Activated naive CD8-positive, alpha-beta T cell treated with anti-CD3 and anti-CD28 coated beads, Interleukin-2, amount 50 U/mL, for 24 hours (primary cell): ENCODE measurements at places on chromosomes 7 and 10.

DNA sequence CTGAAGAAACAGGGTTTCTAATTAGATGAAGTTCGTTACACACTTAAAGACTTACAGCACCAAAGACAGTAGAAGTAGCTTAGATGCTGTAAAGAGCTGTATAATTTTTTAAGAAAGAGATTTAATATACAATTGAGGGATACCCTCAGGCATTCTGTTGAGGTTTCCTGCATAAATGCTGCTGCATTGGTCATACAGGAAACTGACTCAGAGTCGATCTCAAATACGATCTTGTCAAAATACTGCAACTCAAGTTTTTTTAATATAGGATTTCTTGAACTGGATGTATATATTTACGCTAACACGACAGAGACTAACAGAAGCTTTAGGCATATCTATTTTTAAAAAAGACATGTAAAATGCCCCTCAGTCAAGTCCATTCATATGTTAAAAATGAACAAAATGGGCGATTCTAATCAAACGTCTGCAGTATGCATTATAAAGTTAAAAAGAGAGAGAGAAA, 2.4 kb upstream of the ARID5B start:
- H3K36me3 ChIP-seq, result peaks cover 5% of the 10 kb centered on the region
- no peaks in the 10 kb centered on the region for H3K27me3 ChIP-seq
- H3K4me1 ChIP-seq, result peaks cover 43% of the 10 kb centered on the region
- H3K4me3 ChIP-seq, result peak overlapping the region; percentile 92

- no peak overlapping the region for H3K4me3 ChIP-seq
- H3K36me3 ChIP-seq, result peaks cover 21% of the 10 kb centered on the region
- H3K4me1 ChIP-seq, result no peaks in the 10 kb centered on the region
- no peaks in the 10 kb centered on the region for H3K27me3 ChIP-seq
- no peak for DNase-seq
Measured at GRCh38 chr7:107394831-107395230, 75.0 kb upstream of the GPR22 start.

DNA sequence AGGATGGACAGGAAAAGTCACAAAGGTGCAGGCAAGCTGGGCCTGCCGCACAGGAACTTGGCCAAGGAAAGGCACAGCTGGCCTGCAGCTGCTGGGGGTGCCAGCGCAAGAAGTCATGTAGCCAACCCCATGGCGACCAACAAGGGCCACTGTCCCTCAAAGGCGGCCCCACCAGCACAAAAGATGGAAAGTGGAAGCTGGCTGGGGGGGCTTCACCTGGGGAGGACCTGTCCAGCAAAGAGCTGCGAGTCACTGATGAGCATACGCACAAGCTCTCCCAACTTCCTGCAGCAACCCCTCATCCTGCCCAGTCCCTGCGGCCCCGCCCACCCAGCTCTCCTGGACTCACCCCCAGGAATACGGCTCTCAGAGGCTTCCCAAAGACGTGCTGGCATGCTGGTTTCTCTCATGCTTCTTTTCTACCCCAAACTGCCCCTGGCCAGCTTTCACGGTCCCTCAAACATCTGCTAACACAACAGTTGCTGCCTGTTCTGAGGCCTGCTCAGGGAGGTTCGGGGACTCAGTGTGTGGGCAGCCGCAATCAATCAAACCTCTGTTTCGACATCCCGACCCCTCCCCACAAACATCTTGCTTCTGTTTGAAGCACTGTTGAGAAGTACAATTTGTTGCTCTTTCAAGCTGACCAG, 67.6 kb downstream of the FAM53B start:
- H3K4me1 ChIP-seq, result peaks cover 86% of the 10 kb centered on the region
- H3K27ac ChIP-seq, result no peak overlapping the region
- H3K4me3 ChIP-seq, result no peak overlapping the region
- H3K36me3 ChIP-seq, result peaks cover 16% of the 10 kb centered on the region

GRCh38 chr10:62655337-62655994, 149.1 kb upstream of the ADO start:
- peaks cover 4% of the 10 kb centered on the region for H3K27me3 ChIP-seq
- H3K4me3 ChIP-seq, result no peak overlapping the region
- H3K36me3 ChIP-seq, result no peaks in the 10 kb centered on the region
- H3K27ac ChIP-seq, result peak overlapping the region; percentile 53
- peaks cover 53% of the 10 kb centered on the region for H3K4me1 ChIP-seq

DNA sequence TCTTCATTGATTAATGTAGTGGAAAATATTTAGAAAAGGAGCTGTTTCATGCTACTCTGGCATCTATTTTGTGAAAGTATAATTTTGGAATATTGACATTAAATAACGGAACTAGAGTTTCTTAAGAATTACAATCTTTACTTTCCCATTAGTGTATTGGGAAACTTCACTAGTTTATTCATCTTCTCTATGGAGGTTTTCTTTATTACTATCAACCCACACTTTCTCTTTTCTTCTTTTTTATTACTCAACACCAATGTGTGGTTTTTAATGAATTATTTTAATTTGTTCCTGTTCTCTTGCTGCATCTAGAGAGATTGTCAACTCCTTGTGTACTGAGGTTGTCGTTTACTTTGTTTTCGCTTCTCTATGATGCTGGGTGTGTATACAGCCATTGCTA, 20.4 kb upstream of the ITGB8 start:
- peaks cover 4% of the 10 kb centered on the region for H3K27me3 ChIP-seq
- no peak for DNase-seq
- H3K36me3 ChIP-seq, result no peaks in the 10 kb centered on the region
- no peak overlapping the region for H3K27ac ChIP-seq
- no peaks in the 10 kb centered on the region for H3K4me1 ChIP-seq
- no peak overlapping the region for H3K4me3 ChIP-seq

GRCh38 chr10:61486251-61486650, 33.1 kb upstream of the TMEM26 start:
- H3K27ac ChIP-seq, result no peak overlapping the region
- DNase-seq, result no peak
- H3K36me3 ChIP-seq, result no peaks in the 10 kb centered on the region
- no peak overlapping the region for H3K4me3 ChIP-seq
- H3K27me3 ChIP-seq, result peaks cover 8% of the 10 kb centered on the region

DNA sequence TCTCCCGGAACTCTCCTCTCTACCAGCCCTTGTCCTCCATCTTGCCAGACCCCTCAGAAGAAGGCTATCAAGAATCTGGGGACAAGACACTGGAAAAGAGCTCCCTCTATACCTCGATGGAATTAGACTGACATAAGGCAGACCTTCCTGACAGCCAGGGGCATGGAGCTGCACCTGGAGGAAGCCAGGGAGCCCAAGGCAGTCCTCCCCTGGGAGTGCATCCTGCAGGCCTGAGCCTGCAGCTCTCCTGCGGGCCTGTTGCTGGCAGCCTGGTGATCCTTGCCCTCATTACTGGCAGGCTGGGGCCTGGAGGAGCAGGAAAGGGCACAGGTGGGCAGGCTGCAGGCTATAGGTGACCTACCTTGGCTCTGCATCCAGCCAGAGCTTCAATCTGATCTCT, 323.4 kb downstream of the GRID1 start:
- H3K4me3 ChIP-seq, result no peak overlapping the region
- peaks cover 27% of the 10 kb centered on the region for H3K27me3 ChIP-seq
- H3K36me3 ChIP-seq, result no peaks in the 10 kb centered on the region
- peaks cover 24% of the 10 kb centered on the region for H3K4me1 ChIP-seq
- no peak overlapping the region for H3K27ac ChIP-seq

DNA sequence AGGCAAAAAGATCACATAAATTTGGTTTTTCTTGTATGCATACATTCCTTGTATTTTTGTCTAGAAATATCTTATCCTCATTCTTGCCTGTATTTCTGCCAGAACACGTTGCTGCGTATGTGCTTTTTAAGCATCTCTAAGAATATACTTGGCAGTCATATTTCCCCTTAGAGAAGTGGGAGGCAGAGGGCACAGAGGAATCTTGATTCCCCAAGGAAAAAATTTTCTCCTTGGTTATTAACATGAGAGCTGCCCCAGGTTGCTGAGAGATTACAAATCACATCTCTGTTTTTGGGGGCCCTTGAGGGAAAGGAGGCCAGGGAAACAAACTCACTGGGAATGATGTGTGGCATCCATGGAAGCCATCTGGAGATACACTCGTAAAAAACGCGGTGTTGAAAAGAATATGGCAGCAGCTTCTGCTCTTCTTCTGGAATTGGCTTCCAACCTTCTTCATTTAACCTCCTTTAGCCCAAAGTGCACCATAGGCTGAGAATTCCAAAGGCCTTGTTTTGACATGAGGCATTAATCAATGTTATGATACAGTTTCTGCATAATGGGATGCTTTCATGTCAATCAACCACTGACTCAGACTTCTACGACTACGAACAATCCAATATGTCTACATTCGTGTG, 684.3 kb upstream of the SORCS1 start:
- no peak for DNase-seq
- no peak overlapping the region for H3K4me3 ChIP-seq
- H3K27me3 ChIP-seq, result no peaks in the 10 kb centered on the region
- H3K27ac ChIP-seq, result no peak overlapping the region
- no peaks in the 10 kb centered on the region for H3K4me1 ChIP-seq
- H3K36me3 ChIP-seq, result no peaks in the 10 kb centered on the region

DNA sequence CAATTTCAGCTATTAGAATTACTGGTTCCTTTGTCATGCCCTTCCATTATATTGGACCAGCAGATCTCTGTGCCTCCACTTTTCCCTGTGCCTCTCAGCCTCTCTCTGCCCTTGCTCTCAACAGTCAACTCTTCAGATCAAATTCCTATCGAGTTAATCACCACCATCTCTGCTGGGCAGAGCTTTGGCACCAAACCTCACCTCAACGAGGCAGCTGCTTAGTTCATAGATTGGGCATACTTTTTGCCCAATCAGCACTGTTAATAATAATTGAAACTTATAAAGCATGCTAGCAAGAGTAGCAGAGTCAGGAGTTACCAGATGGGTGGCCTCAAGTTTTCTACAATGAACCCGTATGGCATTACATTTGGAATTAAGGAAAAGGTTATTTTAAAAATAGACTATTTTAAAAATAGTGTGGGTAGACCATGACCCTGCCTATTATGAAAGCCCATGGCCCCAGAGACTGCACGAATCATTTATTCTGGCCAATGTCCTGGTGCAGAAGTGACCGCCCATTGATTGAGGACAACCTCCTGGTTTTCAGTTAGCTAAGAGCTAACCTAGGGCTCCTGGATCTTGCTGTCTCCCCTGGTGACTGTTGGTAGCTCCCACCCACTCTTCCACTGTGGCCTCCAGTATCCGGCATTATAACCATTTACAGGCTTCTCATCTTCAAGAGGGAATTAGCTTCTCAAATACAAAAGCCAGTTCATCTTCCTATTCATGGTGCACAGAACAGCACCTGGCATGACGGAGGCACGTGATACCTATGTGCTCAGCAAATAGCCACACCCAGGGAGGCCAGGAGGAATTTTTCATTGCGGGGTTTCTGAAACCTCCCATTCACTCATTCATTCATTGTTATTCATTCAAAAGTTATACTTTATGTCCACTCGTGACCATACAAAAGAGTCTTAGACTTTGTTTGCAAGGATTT, 265.4 kb downstream of the INHBA start:
- H3K27ac ChIP-seq, result no peak overlapping the region
- DNase-seq, result no peak
- peaks cover 2% of the 10 kb centered on the region for H3K36me3 ChIP-seq
- no peaks in the 10 kb centered on the region for H3K4me1 ChIP-seq
- H3K27me3 ChIP-seq, result no peaks in the 10 kb centered on the region
- no peak overlapping the region for H3K4me3 ChIP-seq

DNA sequence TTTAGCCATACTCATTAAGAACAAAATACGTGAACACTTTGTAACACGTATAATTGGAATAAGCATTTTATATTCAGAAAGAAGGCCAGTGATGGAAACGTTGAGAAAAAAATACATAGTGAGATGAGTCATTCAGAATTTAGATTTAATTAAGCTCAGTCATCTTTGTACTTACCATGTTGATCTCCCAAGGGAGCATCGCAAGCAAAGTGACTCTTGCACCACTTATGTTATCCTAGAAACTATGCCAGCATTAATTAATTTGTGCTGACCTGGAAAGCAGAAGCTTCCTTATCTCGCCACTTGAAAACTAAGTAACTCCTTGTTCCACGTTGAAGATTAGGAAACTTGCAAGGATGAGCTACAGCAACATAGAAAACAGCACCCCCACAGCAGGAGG, 9.7 kb upstream of the MPP7 start:
- H3K4me3 ChIP-seq, result no peak overlapping the region
- no peaks in the 10 kb centered on the region for H3K27me3 ChIP-seq
- no peak for DNase-seq
- H3K36me3 ChIP-seq, result peaks cover 7% of the 10 kb centered on the region
- H3K4me1 ChIP-seq, result peaks cover 17% of the 10 kb centered on the region

GRCh38 chr7:81854518-81854917, 84.7 kb upstream of the HGF start:
- DNase-seq, result no peak
- no peaks in the 10 kb centered on the region for H3K27me3 ChIP-seq
- no peak overlapping the region for H3K27ac ChIP-seq
- no peaks in the 10 kb centered on the region for H3K36me3 ChIP-seq

GRCh38 chr10:79223091-79224048, 123.9 kb upstream of the PPIF start:
- H3K27me3 ChIP-seq, result no peaks in the 10 kb centered on the region
- DNase-seq, result no peak
- H3K4me1 ChIP-seq, result no peaks in the 10 kb centered on the region
- H3K36me3 ChIP-seq, result no peaks in the 10 kb centered on the region
- H3K27ac ChIP-seq, result no peak overlapping the region

- H3K4me1 ChIP-seq, result peaks cover 92% of the 10 kb centered on the region
- H3K27ac ChIP-seq, result no peak overlapping the region
- DNase-seq, result no peak
Measured at GRCh38 chr7:30469303-30469702, 9.3 kb downstream of the NOD1 start.

GRCh38 chr7:45662540-45663166, 88.5 kb downstream of the ADCY1 start:
- H3K36me3 ChIP-seq, result no peaks in the 10 kb centered on the region
- H3K4me1 ChIP-seq, result no peaks in the 10 kb centered on the region
- DNase-seq, result no peak

DNA sequence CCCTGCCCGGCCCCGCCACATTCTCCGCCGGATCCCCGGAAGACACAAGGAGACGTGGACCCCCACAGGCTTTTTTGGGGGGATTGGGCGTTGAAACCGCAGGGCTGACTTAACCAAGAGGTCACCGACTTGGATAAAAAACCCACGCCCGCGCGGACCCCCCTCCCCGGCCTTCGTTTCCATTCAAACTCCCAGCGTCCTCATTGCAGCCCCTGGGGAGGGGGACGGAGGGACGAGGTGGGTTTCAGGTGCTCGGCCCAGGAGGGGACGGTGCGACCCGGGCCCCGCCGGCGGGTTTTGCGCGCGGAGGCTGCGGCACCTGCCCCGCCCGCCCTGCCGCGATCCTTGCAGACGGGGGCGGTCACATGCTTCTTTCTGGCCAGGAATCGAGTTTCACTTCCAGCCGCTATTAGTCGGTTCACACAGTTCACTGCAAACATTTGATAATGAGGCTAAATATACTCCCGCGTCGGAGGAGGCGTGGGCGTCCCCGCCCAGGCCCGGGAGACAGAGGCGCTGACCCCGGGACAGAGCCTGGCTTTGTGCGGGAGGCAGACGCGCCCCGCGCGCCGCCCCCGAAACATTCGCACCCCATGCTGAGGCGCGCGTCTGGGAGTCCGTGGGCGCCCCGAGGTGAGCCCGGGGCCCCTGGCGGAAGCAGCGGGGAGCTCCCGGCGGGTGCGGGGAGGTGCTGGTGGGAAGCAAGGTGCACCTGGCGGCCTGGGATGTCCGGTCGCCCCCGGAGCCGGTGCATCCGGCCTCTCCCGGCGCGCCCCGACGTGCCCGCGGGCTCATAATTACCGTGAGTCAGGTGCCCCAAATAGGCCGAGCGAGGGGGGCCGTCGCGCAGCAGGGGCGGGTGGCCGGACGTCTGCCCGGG, 2.7 kb upstream of the PDGFA start:
- peak overlapping the region; percentile 6 for H3K4me3 ChIP-seq
- peak; percentile 42 for DNase-seq
- H3K4me1 ChIP-seq, result peaks cover 11% of the 10 kb centered on the region
- H3K27me3 ChIP-seq, result peaks cover 37% of the 10 kb centered on the region

GRCh38 chr10:48286356-48286755, 11.9 kb upstream of the FRMPD2 start:
- no peaks in the 10 kb centered on the region for H3K36me3 ChIP-seq
- peaks cover 7% of the 10 kb centered on the region for H3K4me1 ChIP-seq
- H3K27me3 ChIP-seq, result peaks cover 18% of the 10 kb centered on the region
- H3K4me3 ChIP-seq, result no peak overlapping the region
- no peak overlapping the region for H3K27ac ChIP-seq
